ENCODE measurements at places on chromosomes 3 and 15. TPM values are rescaled to one million over a fixed set of nuclear protein-coding genes. Genes with fewer than 3 reads are reported as not detected.

- peak; percentile 88 for DNase-seq
These were observed 10.4 kb downstream of the SLITRK3 start for GRCh38 chr3:165185707-165186327.

DNA sequence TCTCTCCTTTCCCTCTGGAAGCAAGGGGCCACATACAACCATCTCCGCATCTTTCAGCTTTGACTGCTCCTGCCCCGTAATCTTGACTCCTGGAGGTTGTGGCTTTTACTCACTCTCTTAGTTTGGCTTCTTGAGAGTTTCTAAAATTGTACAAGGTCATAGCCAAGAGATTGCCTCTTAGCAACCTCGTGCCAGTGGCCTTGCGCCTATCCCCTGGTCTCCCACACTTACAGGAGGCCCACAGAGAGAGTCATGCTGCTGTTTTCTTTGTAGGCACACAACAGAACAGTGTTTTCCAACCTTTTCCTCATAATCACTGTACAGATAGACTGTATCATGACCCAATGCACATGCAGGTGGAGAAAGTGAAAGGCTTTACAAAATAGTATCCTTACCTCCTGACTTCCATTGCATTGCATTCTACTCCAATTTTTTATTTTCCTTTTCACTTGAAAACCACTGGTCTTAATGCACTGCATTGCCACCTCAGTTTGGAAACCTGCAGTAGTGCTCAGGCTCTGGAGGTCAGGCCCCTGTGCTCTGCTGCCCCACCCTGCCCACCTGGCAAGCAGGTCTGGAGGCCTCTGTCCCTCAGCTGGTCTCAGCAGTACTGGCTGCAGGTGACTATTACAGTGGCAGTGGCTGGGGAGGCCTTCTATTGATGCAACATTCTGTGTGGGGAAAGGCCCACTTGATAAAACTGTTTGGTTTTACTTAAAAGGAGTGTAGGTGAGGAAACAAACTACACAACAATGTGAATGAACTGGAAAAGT lies 156.2 kb downstream of the DNAJB8 start:
- no peak for DNase-seq

DNA sequence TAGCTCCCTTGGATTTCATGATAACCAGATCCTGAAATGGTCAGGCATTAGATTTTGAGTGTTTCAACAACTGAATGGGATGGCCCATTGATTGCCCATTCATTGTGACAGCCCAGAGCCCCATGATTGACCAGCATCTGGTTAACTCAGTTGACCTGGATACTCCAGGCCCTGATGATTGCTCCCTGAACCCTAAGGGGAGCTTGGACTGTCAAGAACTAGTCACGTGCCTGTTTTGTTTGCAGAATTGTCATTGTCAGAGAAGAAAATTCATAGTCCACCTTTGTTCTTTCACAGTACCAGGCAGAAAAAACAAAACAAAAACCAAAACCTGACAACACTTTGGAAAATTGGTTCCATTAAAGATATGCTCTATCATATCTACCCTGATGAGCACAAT lies 241.3 kb upstream of the ONECUT1 start:
- no peak for DNase-seq

Gene FILIP1L
- total RNA-seq, result 3.7 TPM

Gene TMEM207
- total RNA-seq, result not detected

Gene MAP3K13
- total RNA-seq, result 2.0 TPM

Gene TAMM41
- 3.7 TPM for total RNA-seq
